ENCODE measurements at places on chromosomes 3 and 15.

DNA sequence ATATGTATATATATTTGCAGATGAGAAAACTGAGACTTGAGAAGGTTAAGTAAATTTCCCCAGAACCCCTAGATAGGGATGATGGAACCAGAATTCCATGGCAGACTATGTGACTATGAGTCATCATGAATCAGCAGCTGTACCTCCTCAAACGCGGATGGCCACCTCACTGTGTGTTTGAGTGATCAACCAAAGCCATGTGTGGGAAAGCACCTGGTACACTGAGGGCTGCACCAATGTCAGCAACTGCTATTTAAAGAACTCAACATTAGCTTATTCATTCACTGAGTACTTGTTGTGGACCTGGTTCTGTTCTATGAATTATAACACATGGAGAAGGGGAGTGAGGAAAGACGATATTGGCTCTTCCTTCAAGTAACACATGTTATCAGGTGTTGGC, 377.0 kb downstream of the GAP43 start:
- DNase-seq = peak; percentile 99

DNA sequence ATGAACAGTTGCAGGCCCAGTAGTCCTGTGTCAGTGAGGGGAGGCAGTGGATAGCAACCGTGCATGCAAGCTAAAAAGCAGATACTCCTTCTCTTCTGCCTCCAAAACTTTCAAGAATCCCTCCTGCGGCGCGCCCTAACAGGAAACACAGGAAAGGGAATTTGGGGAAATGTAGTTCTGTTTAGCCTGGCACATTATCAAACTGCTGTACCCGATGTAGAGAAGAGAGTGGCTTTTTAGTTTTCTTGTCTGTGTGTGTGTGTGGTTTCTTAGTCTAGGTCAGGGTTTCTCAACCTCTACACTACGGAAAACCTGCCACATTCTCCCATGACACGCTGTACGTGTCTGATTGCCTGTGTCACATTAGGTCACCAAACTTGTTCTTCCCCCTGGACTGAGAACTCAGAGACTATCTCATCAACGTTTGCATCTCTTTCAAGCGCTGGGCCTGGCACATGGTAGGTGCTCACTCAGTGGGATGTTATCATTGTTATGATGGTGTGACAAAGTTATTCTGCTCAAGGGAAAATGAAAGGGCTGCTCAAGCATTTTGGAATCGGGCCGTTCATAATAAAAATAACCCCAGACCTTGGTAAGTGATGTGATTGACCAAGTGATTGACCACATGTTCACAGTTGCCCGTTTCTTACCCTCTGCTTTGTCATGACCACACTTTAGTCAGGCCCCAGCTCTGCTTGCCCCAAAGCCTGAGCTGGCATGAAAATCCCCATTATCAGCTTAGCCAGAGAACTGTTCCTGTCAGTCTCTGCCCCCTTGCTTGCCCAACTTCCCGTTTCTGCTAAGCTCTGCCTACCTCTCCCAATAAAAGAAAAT, 33.2 kb downstream of the TM4SF4 start:
- peak; percentile 33 for DNase-seq

- DNase-seq = no peak
Observed at GRCh38 chr3:149738876-149739275, 13.4 kb downstream of the COMMD2 start.

GRCh38 chr15:78197632-78198031, 36.7 kb downstream of the ACSBG1 start:
- no peak for DNase-seq

DNA sequence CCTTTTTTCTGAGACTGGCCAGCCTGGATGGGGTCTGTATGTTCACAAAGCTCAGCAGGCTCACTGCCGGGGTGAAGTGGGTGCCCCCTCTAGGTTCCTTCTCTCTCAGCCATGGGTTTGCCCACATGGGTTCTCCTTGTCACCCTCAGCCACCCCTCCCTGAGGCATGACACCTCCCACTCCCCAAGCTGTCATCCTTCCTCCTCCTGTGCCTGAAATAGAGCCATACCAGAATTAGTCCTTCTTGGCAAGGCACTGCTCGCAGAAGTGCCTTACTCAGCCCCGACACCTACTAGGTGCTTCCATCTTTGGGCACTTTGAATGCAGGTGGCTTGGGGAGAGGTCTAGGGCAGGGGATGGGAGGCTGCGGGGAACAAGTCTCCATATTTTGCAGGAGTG, 62.9 kb upstream of the SEC13 start:
- no peak for DNase-seq

DNA sequence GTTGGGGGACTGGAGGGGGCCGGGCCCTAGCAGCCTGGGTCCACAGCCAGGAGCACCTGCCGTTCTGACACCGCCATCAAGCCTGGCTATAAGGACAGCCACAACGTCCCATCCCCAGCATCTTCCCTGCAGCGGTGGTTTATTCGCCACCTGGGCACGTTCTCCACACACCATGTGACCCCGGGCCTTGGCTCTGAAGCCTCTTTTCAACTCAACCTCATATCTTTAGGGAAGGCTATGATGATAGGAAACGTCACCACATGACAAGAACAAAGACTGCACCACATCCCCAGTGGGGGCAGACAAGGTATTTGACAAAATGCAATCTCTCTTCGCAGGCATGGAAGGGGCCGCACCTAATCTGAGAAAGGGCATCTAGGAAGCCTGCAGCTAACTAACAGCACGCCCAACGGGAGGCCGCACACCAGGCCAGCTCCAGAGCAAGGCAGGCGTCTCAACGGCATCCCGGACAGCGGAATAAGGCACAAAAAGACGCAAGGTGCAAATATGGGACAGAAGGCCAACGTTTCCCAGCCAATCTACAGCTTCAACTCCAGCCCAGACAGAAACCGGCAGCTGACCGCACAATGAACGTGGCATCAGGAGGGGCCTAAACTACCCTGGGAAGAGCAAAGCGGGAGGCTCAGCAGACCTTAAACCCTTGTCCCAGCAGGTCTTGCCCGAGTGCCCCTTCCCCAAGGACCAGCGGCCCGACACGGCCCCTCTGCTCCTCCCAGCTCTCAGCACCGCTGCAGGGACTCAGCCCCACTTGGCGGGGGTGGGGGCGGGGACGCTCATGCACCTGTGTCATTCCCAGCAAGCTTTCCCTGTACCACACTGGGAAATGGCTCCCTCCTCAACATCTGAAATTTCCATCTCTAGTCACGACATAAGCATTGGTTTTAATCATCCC, 41.9 kb downstream of the NIPA2 start:
- no peak for DNase-seq

DNA sequence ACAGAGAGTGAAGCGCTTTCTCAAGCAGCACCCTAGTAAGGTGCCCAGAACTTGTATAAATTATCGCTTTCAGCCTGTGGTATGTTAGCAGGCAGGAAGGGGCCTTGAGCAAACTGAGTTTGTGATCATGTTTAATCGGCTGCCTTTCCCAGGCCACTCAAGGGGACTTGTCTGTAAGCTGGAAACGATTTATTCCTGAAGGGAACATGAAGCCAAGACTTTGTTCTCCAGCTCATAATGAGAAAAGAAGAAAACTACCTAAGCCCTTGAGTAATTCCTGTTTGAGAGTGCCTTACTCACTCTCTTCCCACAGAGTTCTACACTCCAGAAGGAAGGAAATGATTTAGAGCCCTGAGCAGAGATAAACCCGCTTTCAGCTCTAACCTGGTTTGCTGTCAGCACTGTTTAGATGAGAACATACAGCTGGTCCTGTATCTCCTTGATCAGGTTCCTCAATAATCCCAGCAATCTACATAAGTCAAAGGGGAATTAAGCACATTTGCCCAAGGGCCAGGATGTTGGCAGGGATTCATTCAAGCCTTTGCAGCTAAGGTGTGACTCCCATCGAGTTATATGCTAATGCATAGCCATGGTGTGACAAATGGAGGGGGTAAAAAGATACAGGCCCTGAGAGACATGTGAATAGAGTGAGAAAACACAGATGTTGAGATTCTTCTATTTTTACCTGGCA, 187.7 kb upstream of the SLC24A5 start:
- DNase-seq = no peak

- peak; percentile 71 for DNase-seq
Observed at GRCh38 chr3:166195808-166196207, 358.6 kb upstream of the BCHE start.

- DNase-seq = peak; percentile 45
Observed at GRCh38 chr15:47620960-47621681, 96.2 kb upstream of the SEMA6D start.

GRCh38 chr15:42065468-42065867, 28.9 kb downstream of the PLA2G4D start:
- DNase-seq = no peak

GRCh38 chr3:194129581-194130133, 6.3 kb upstream of the HES1 start:
- no peak for DNase-seq

GRCh38 chr3:61853912-61854311, 292.5 kb downstream of the PTPRG start:
- no peak for DNase-seq

DNA sequence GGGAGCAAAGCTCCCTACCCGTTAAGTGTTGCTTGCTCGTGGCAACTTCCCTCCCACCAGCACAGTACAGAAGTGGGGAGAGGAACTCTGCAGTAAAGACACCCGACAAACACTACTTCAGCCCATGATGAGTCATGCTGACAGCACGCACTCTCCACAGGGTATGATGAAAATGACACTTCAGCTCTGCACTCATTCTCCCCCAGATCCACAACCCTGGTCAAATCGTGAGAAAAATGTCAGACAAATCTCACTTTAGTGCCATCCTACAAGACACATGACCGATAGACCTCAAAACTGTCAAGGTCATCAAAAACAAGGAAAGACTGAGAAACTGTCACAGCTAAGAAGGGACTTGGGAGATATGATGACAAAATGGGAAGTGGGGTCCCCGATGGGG, 278.9 kb downstream of the OCA2 start:
- no peak for DNase-seq

- peak; percentile 45 for DNase-seq
Observed at GRCh38 chr15:85527895-85528294, 147.5 kb downstream of the AKAP13 start.

DNA sequence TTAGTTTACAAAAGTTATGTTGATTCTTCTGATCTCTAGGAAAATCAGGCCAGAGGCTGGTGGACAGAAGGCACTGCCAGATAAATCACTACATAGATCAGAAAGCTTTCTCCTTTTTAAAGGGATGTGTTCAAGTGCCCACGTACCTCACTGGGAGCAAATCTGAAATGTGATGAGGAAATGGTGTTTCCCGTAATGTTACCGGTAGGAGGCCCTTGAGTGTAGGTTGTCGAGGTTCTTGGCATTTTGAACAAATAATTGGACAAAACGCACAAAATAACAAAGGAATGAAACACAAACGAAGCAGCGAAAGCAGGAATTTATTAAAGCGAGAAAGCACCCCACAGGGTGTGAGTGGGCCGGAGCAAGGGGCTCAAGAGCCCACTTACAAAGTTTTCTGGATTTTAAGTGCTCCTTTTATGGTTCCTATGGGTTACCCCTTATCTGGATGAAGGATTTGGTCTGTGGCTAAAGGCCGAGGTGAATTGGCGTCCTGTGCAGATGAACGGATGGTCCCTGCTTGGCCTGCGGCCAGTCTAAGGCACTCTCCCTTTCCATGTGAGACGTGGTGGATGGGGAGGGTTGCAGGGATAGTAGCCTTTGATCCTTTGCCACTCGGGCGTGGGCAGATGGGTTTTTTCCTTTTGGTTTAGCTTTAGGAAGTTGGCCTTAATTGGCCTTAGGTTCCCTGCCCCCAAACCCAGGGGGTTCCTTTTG, 1.0 kb downstream of the SNX1 start:
- peak; percentile 60 for DNase-seq

DNA sequence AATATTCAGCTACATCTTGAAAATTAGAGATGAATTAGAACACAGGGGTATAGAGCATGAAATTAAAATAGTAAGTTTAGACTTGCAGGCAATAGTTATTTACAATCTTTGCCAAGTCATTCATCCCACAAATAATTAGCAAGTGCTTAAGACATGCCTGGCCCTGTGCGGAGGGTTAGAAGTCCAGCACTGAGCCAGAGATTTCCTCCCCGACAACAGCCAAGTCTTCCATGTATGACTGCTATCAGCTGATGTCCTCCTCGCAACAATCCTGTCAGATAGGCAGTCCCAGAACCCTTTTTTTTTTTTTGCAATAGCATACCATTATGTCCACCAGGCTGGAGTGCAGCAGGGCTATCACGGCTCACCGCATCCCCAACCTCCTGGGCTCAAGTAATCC, 14.6 kb downstream of the SIN3A start:
- DNase-seq = no peak

GRCh38 chr3:32488474-32489008, 14.1 kb downstream of the CMTM6 start:
- no peak for DNase-seq

GRCh38 chr3:11390411-11391131, 118.4 kb downstream of the ATG7 start:
- no peak for DNase-seq

DNA sequence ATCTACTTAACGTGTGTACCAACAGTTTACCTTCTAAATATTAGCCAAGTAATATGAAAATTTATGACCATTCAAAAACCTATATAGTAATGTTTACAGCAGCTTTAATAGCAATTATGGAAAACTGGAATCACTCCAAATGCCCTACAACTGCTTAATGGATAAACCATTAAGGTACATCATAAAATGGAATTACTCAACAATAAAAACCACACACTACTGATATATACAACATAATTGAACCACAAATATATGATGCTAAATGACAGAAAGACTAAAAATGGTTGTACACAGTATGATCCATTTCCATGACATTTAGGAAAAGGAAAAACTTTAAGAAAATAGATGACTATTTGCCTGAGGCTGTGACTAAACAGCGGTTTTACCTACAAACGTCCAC, 467.1 kb upstream of the EPHA6 start:
- no peak for DNase-seq

- DNase-seq = no peak
Observed at GRCh38 chr3:43211681-43212080, 74.7 kb upstream of the SNRK start.
